ENCODE measurements at places on chromosomes 7 and 10. TPM values are rescaled to one million over a fixed set of nuclear protein-coding genes. Genes with fewer than 3 reads are reported as not detected.

DNA sequence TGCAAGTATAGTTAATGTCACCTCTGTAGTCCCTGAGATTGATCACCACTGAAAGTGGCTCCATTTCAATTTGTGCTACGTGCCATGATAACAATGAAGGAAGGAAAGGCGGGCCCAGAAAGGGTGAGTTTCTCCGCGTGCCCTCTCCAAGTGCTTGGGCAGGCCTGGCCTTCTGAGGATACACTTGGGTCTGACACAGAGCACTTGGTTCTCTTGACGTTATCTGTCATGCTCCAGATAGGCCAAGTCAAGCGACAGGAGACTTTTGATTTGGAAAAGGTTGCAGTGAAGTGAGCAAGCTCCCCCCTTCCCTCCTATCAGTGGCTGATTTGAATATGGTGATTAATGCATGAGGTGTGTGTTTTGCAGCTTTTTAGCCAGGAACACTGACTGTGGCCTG lies 160.9 kb upstream of the INSYN2A start:
- no peak for DNase-seq

- no peak for DNase-seq
These were observed 1.3 kb downstream of the ABI1 start for GRCh38 chr10:26859241-26860101.

DNA sequence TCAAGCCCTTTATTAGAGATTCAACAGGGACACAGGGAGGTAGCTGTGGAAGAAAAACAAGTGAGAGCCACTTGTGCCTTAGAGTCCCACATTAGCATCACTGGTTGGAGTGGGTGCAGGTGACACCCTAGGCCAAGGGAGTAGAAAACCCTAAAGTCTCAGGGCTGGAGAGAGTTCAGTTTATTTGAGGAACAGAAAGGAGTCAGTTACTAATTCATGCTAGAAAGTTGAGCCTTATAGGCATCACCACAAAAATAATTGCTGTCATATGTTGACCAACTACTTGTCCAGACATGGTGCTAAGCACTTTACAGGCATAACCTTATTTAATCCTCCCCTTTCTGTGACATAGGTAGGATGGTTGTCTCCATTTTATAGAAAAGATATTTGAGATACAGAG lies 20.9 kb upstream of the ACSL5 start:
- no peak for DNase-seq

ADRB1 gene
- 0.62 TPM for total RNA-seq

- peak; percentile 69 for DNase-seq
These were observed 143.4 kb downstream of the TCF7L2 start for GRCh38 chr10:113093188-113094113.

DNA sequence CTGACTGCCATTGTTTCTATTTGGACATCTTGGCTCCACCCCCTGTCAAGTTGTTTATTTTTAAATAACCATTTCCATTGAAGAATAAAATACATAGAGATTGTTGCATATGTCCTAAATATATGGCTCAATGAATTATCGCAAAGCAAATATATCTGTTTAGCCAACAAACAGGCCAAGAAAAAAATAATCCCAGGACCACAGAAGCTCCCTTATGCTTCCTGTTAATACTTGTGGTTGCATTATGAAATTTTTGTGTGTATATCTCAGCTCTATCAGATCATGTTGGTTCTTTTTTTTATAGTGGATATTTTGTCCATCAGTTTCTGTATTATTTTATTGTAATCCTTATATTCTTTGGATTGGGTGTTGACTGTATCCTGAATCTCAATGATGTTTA lies 53.4 kb upstream of the CYP2C8 start:
- no peak for DNase-seq

GRCh38 chr7:7519056-7519455 lies 16.6 kb downstream of the COL28A1 start:
- DNase-seq, result no peak

DNA sequence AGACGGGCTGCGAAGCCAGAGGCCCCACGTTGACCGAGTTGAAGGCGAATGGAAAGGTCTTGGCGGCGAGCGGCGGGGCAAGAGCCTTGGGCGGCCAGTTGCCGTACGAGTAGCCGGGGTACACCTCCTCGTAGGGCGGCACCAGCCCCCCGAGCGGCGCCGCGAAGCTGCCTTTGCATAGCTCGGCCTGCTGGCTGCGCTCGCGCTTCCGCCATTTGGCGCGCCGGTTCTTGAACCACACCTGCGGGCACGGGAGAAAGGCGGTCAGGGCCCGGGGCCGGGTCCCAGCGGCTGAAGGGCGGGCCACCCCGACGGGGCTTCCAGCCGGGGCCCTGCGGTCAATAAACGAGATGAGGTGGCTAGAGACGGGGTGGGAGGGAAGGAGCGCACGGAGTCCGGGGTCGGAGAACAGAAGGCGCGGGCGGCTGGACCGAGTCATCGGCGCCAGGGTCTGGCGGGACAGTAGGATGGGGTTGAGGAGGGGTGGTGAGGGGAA lies 4.8 kb downstream of the ELOVL3 start:
- DNase-seq, result no peak

ASIC3 gene
- total RNA-seq, result 5.9 TPM

GRCh38 chr10:112821663-112822062 lies 128.4 kb upstream of the TCF7L2 start:
- DNase-seq, result no peak

DNA sequence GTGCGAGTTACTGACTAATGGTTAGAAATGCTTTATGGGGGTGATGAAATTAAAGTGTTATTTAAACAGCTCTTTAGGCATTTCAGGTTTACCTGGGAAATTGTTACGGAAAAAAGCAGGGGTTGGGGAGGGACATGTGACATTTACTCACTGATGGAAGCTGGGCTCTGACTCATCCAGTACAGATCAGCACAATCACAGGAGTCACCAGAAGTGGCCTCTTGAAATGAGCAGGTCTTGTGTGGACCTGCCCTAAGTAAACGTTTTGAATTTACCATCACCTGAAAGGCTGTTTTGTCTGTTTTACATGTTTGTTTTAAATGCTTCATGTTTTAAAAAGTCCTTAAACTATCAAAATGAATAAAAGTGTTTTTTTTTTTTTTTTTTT lies 2.3 kb downstream of the GLRX3 start:
- peak; percentile 50 for DNase-seq

- no peak for DNase-seq
These were observed 157.4 kb upstream of the LYZL2 start for GRCh38 chr10:30786906-30787305.

GRCh38 chr10:89003344-89003743 lies 12.7 kb downstream of the FAS start:
- DNase-seq, result no peak

GRCh38 chr10:113160641-113161040 lies 210.6 kb downstream of the TCF7L2 start:
- no peak for DNase-seq

DNA sequence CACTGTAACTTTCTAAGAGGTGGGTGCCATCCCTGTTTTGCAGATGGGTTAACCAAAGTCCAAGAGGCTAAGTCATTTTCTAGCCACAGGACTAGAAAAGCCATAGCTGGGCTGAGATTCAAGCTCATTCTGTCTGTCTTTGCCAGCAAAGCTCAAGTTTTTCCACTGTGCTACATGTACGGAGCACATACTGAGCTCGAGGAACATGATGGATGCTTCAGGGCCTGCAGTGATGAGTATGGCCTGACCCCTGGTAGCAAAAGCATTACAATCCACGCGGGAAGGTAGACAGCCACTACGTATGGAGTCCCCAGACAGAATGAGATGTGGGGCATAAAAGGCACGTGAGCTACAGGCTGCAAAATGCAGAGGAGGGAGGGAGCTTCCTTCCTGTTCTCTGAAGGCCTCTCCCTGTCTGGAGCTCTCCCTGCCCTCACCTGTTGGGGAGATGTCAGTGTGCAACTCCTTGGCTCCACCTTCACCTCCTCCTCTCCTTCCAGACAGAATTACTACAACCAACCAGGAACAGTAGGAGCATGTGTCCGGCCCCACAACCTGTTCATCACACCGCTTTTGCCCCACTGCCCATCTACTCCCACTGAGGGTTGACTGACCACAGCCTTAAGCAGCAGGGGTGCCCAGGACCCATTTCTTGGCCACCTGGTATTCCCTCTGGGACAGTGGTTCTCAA lies 16.4 kb downstream of the ITPRIP start:
- DNase-seq, result peak; percentile 49

DNA sequence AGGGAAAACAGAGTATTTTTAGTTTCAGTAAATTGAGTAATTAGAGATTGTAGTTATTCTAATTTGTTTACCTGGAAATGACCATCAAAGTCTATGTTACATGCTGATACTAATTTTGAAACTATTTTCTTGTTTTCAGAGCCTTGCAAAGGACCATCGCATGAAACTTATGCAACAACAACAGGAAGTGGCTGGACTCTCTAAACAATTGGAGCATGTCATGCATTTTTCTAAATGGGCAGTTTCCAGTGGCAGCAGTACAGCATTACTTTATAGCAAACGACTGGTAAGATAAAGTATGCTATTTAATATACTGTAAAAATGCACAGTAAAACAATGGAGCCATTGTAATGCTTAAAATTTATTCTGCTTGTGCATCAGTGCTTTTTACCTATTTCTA lies 78.5 kb downstream of the TRIM24 start:
- no peak for DNase-seq

DNA sequence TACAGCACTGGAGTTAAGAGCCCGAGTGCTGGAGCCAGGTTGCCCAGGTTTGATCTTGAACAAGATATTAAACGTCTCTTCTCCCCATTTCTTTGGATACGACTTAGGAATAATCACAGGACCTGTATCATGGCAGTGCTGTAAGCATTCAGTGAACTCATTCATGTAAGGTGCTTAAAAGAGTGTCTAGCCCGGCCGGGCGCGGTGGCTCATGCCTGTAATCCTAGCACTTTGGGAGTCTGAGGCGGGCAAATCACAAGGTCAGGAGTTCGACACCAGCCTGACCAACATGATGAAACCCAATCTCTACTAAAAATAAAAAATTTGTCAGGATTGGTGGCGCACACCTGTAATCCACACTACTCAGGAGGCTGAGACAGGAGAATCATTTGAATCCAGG lies 40.8 kb downstream of the CHST15 start:
- DNase-seq, result no peak

HGF gene
- total RNA-seq, result not detected

DNA sequence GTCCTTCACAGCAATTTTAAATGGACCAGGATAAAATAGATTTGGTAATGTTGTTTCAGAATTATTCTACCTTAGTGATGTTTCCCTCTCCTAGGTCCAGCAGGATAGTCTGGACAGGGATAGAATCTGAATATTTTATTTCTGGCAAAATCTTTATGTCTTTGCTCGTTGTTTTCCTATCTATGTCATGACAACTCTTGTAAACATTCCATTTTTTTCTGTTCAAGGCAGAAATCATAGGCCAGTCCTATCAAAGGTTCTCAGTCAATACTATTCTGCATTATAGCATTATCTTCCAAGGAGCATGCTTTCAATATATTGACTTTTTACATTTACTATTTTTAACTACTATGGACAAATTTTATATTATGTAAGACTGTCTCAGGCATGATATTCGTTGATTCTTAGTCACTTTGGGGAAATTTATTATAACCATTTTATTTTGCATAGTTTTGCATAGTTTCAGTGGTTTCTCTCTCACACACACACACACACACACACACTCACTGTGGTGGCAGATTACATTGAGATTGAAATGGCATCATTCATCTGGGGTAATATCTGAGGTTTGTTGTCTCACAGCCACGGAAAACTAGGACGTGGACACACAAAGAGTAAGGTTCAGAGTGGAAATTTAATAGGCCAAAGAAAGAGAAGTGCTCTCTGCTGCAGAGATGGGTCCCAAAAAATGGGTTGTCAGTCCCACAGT lies 17.2 kb downstream of the TAS2R60 start:
- no peak for DNase-seq

DNA sequence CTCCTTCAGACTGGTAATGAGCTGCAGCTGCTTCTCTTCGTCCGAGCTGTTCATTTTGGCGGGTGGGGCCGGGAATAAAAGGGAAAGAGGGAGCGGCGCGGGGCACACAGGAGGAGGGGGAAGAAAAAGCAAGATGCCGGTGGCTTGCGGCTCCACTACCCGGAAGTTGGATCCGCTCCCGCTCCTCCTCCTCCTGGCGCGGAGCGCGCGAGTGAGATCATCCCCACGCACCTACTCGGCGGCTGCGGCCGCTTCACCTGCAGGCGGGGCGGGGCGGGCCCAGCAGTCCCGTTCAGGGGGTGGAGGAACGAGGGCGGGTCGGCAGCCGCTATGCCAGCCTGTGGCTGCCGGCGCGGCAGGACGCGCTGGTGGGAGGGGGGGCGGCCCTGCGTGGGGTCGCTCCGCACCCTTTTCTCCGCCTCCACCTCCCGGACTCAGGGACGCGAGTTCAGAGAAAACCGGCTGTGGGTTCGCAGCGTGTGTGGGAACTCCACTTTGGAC lies at the start of gene SHTN1:
TSS of gene SHTN1 (minus strand) at position 162 of the 501 bp plus-strand sequence. CDS start at position 54, 108 bp downstream.
- peak; percentile 49 for DNase-seq

SPDYE8 gene
- total RNA-seq, result not detected

Measured in astrocyte (in vitro differentiated cells and primary cell).